ENCODE measurements at places on chromosomes 1 and 21.

GRCh38 chr1:23650344-23650990 is 41.1 kb upstream of the RPL11 start:
- H3K4me1 ChIP-seq: no peaks in the 10 kb centered on the region
- DNase-seq: no peak

DNA sequence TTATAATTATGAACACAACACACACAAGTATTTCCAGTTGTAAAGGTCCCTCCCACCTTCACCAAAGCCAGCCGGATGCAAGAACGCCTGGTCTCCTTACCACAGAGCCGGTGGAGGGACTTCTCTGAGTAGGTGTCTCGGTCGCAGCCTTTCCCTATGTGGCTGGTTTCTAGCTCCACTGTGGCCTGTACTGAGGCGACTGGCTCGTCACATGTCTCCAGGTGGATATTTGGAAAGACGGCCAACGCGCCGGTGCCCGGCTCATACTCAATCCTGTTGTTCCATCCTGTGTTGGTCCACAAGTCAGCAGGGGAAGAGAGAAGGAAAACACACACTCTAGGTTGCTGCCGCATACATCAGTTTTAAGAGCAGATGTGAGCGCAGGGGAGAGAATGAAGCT is 74.4 kb downstream of the CLSTN1 start:
- peaks cover 5% of the 10 kb centered on the region for H3K4me1 ChIP-seq
- no peak overlapping the region for H3K4me3 ChIP-seq
- no peak for DNase-seq
- H3K36me3 ChIP-seq: peaks cover 79% of the 10 kb centered on the region
- H3K27ac ChIP-seq: peak overlapping the region; percentile 64

DNA sequence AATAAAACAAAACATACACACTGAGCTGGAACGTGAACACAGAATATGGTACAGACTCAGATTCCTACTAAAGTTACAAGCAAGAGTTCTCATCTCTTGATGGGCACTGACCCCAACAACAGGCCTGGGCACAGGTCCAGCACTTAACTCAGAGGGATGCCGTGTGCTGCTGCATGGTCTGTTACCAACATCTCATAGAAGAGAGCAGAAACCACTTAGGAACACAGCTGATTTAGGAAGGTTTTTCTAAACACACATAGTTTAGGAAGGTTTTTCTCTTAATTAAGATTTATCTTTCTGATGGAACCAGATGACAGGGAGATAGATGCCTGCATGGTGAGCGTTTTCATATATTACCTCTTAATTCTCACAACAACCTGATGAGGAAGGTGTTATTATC is 1.5 kb downstream of the GCLM start:
- H3K27ac ChIP-seq: no peak overlapping the region
- H3K4me3 ChIP-seq: peak overlapping the region; percentile 62
- H3K4me1 ChIP-seq: peaks cover 40% of the 10 kb centered on the region
- H3K36me3 ChIP-seq: peaks cover 15% of the 10 kb centered on the region

DNA sequence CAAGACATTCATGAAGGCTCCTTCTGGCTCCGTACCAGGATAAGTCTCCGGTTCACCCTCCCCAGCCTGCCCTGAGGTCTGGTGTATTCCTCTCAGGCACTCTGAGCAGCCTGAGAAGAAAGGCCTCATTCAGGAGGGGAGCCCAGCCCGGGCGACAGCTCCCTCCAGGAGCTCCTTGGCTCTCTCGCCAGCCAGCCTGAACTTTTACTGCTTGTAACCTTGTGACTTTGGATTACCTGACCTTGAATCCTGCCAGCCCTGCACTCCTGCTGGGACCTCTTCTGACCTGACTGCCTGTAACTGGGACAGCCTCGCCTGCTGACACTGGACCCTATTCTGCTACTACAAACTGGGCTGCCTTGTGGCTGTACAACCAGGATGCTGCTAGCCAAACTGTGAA is 65.8 kb downstream of the CD34 start:
- no peaks in the 10 kb centered on the region for H3K27me3 ChIP-seq
- peaks cover 26% of the 10 kb centered on the region for H3K36me3 ChIP-seq
- H3K4me3 ChIP-seq: no peak overlapping the region
- H3K4me1 ChIP-seq: peaks cover 71% of the 10 kb centered on the region
- H3K27ac ChIP-seq: peak overlapping the region; percentile 71

DNA sequence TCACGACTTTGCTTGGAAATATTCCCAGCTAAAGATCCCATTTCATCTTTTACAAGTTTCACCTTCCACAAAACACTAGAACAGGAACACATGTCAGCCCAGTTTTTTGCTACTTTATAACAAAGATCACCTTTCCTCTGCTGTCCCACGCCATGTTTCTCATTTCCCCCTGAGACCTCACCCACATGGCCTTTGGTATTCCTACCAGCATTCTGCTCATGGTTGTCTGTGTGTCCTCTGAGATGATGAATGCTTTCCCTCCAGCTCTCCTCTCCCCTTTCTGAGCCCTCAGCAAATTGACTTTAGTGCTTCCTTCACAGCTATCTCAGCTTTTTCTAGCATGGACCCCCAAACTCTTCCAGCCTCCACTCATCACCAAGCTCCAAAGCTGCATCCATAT is 32.3 kb upstream of the ABCG1 start:
- peak overlapping the region; percentile 74 for H3K4me3 ChIP-seq
- no peaks in the 10 kb centered on the region for H3K27me3 ChIP-seq
- peaks cover 53% of the 10 kb centered on the region for H3K4me1 ChIP-seq
- DNase-seq: no peak
- peak overlapping the region; percentile 97 for H3K27ac ChIP-seq

DNA sequence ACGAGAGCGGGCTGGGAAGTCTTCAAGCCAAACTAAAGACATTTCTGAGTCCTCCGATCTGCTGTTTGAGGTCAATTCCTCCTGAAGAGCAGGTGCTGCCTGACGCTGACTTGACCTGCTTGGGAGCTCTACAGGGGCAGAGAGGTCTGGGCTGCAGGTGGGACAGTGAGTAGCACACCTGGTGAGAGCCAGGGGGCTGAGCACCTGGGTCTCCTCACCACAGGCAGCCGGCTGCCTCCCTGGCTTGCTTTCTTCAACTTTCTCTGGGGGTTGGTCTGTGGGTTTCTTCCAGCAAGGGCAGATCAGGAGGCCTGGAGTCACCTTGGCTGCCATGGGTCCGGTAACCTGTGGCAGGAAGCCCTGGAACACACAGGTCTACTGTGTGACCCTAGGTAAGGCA is 107.4 kb upstream of the EDN2 start:
- no peak for DNase-seq
- no peak overlapping the region for H3K4me3 ChIP-seq
- no peaks in the 10 kb centered on the region for H3K27me3 ChIP-seq
- H3K36me3 ChIP-seq: peaks cover 3% of the 10 kb centered on the region
- peaks cover 9% of the 10 kb centered on the region for H3K4me1 ChIP-seq

- H3K27ac ChIP-seq: no peak overlapping the region
- no peak overlapping the region for H3K4me3 ChIP-seq
- H3K4me1 ChIP-seq: no peaks in the 10 kb centered on the region
- no peaks in the 10 kb centered on the region for H3K36me3 ChIP-seq
Observed at GRCh38 chr1:7048395-7048794, 263.1 kb downstream of the CAMTA1 start.
